ENCODE measurements at places on chromosomes 4 and X. TPM values are rescaled to one million over a fixed set of nuclear protein-coding genes. Genes with fewer than 3 reads are reported as not detected.

F8A1 gene
- total RNA-seq: 8.2 TPM

ETNPPL gene
- total RNA-seq: not detected

FRMPD4 gene
- 0.41 TPM for total RNA-seq

C4orf51 gene
- total RNA-seq: not detected

KCNE5 gene
- total RNA-seq: 6.5 TPM

Data from metanephros (tissue), 2 donors.